Stimulated activated CD8-positive, alpha-beta memory T cell treated with anti-CD3 and anti-CD28 coated beads, Interleukin-2, amount 100 ng/mL, for 48 hours (primary cell): ENCODE measurements at places on chromosomes 6 and 20.
A peak's percentile ranks its signal among the peaks of the same experiment; 100 is the strongest.

DNA sequence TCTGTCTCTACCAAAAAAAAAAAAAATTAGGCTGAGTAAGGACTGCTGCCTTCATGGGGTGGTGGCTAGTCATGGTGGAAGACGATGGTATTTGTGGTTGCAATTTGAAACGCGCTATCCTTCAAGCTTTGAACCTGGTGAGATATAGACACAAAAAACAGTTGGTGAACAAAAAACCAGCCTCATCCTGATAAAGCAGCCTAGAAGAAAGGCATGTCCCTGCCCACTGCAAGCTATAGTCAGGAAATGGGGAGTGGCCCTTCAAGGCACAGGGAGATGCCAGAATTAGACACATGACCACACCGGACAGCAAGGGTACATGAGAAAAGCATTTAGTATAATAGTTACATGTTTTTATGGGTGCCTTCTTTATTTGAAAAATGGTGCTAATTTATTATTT, 193.6 kb downstream of the NFATC2 start:
- no peak for DNase-seq

DNA sequence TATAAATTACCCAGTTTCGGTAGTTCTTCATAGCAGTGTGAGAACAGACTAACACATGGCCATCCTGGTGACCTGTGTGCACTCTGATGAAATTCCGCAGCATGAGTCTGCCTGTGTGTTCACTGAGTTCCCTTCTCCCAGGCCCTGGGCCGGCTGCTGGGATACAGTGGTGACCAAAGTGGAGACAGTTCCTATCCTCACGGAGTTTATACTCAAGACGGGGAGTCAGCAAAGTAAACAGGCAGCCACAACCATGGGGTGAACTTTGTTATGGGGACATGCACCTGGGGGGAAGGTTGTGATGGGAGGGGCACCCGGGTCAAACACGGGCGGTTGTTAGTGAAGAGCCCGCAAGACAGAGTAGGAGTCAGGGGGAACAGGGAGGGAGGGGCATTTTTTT, 202.0 kb downstream of the CDH4 start:
- DNase-seq = no peak

DNA sequence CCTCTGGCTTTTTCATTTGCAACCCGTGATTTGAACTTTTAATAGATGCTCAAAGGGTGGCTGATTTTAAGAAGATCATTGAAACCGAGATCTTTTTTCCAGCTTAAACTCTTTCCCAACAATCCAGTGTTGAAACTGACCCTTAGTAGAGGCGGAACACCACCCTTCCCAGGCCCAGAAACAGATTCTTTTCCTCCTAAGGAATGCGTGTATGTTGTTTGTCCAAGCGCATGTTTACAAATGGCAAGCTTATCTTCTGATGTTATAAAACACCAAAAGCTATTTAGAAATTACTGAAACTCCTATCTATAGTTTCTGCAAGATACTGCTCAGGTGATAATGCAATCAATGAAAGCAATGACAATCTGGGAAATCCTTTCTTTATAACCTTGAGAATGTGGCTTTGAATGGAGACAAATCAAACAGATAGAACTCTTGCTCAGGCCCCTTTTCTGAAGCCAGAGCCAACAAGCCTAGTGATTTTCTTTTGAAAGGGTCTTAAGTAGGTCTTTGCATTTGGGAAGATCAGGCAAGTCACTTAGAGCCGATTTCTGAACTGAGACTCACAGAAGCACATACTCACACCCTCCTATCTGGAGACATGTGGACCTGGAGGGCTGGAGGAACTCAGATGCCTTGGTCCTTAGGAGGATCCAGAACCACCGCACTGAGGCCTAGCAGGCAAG, 9.1 kb downstream of the BANF2 start:
- no peak for DNase-seq

DNA sequence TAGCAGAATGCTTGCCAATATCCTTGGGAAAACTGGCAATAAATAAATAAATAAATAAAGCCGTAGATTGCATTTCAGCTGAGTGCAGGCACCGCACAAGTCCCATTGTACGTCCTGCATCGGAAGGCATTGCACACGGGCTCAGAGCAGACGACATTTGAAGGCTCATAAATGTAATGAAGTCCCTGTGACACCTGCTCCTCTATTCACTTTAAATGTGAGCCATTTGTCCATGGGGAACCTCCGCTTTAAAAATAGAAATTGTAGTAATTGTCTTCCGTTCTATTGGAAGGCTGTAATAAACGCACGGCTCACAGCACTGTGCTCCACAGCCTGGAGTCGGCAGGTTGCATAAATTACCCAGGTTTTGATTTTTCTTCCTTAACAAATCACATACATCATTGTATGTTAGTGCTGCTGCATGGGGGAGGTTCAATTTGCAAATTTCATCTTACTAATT, 32.6 kb downstream of the MYT1 start:
- DNase-seq = no peak

- DNase-seq = no peak
These were observed 20.2 kb downstream of the NAPB start for GRCh38 chr20:23401051-23401450.

- DNase-seq = no peak
These were observed 113.2 kb downstream of the MAFB start for GRCh38 chr20:40575851-40576250.

- no peak for DNase-seq
These were observed 105.0 kb upstream of the LAMP5 start for GRCh38 chr20:9409352-9409751.

- peak; percentile 84 for DNase-seq
These were observed 4.6 kb downstream of the TP53TG5 start for GRCh38 chr20:45373353-45374100.

DNA sequence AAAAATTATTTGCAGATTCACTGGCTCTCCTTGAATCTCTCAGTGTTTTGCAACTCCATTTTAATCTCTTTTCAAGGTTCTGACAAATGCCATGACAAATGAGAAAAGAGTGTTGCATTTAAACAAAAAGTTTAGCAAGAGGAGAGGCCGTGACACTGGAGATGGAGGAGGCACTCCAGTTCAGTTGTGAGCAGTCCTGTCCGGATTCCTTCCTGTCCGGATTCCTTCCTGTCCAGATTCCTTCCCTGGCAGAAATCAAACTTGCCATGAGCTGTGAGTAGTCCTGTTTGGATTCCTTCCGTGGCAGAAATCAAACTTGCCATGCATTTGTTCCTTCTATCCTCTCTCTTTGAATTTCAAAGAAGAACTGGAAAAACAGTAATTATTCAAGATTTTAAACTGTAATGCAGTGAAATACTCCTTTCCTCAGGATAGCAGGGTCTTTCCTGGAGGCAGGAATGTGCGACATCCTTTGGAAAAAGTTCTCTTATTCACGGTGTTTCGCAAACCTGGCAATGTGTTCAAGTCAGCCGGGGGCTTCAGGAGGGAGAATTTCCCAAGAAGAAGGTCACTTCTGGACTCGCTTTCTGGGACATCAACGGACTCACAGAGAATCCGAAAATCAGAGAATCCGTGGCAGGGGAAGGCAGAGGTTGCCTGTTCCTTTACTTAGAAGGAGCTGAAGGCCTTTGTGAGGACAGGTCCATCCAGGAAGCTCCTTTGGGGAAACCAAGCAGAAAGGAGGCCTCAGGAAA, 48.7 kb upstream of the DACT2 start:
- no peak for DNase-seq

DNA sequence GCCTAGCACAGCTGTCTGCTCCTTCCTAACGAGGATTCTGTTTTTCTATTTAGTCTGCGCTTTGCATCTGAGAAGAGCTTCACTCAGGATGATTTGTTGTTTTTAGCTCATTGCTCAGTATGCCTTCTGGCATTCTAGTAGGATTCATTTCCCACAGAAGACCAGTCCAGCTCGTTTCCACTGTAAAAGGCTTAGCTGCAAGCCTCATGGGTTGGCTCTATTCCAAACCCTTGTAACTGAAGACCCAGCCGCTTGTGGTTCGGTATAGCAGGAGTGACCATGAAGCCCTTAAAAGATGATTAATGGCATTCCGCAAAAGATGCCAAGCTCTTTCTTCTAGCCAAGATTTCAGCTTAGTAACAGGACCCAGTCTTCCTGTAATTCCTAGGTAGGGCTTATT, 7.2 kb downstream of the ADGRF1 start:
- DNase-seq = no peak
